T-helper 17 cell (primary cell): ENCODE measurements at places on chromosomes 11 and 22.

GRCh38 chr11:27860811-27861210 is 160.6 kb upstream of the BDNF start:
- no peak for DNase-seq

DNA sequence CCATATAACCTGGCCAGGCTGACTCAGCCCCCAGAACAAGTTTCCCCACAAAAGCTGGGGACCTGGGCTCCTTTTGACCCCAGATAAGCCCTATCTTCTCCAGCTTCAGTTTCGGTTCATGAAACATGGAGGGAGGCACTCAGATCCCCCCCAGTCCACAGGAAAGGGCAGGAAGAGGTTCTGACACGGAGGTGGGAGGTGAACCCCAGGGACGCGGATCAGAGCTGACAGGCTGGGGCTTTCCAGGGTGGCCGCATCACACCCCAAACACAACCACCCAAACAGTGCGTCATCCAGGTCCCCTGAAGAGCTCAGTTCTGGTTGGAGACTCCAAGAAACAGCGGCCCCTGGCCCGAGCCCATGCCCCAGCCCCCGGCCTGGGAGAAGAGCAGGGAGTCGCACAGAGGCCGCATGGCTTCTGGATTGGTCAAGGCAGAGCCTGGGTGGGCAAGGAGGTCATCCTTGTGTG is 44.3 kb upstream of the A4GALT start:
- no peak for DNase-seq

DNA sequence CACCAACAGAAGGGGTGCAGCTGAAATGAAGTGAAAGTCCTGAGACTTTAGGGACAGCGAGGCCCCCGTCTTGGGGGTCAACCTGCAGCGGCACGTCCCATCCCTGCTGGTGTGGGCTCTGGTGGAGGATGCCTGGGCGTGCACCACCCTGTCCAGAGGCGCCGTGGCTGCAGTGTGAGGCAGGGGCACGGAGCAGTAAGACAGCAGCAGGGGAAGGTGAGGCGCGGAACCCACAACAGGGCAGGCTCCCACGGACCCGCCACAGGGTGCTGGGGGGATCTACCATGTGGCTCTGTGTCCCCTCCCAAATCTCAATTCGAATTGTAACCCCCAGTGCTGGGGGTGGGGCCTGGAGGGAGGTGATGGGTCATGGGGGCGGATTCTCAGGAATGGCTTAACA is 158.6 kb downstream of the SHANK2 start:
- no peak for DNase-seq

DNA sequence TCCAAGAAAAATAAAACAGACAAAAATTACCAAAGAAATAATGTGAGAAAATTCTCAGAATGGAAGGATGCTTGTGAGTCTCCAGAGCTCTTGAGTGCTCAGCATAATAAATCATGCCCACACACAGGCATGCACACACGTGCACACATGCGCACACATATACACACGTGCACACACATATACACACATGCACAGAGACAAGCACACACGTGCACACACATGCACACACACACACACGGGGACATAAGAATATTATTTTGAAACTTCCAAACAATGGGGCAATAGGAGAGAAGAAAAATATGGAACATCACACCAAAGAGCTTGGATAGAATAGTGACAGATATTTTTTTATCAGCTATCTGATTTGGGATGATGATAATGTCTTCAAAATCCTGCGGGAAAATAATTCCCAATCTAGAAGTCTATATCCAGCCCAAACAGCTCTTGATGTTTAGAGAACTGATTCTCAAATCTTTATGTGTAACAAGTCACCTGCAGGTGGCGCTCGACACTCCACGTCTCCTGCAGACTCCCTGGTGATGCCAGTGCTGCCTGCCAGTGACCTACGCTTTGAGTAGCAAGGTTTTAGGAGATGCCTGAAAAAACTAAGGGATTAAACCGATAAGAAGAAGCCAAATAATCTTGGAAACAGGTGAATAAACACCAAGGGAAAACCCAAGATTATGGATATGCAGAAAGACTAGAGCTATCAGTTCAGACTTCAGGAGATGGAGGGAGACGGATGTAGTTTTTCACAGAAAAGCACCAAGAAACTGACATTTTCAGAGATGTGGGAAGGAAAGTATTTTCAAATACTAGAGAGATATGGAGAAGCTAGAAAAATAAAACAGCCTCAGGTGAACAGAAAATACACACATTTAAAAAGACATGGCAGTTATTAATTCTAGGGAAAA is 743.6 kb downstream of the ETS1 start:
- DNase-seq, result peak; percentile 17

DNA sequence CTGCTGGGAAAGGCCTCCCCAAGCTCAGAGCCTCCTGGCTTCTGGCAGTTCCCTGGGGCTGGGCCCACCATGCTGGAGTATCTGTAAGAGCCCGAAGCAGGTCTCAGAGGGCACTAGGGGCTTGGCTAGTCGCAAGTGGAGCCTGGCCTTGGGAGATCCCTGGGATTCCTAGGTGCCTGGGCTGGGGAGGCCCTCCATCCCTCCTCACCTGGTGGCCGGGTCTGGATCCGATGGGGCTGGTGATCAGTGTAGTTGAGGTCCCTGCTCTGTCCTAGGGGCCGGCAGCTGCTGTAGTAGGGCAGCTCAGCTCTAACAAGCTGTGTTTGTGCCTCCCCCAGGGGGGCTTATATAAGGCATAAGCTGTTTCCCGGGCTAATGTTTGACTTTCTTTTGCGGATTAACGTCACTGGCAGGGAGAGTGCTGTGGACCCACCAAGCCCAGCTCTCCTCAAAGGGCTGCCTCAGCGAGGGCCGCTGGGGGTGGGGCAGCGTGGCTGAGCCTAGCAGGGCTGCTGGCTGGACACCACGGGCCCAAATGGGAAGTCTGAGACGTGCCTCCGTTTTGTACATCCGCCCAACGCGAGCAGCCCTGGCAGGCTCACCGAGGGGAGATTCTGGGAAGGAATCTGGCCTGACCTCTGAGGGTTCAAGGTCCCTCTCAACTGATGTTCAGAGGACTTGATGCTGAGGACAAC is at the start of gene SLC22A8:
Gene SLC22A8, minus strand, starts transcription at position 321 of the 695 bp plus-strand sequence. CDS start 883 bp downstream, outside the sequence.
- no peak for DNase-seq
